ENCODE measurements at places on chromosomes 1 and 21. TPM values are rescaled to one million over a fixed set of nuclear protein-coding genes. Genes with fewer than 3 reads are reported as not detected.

DNA sequence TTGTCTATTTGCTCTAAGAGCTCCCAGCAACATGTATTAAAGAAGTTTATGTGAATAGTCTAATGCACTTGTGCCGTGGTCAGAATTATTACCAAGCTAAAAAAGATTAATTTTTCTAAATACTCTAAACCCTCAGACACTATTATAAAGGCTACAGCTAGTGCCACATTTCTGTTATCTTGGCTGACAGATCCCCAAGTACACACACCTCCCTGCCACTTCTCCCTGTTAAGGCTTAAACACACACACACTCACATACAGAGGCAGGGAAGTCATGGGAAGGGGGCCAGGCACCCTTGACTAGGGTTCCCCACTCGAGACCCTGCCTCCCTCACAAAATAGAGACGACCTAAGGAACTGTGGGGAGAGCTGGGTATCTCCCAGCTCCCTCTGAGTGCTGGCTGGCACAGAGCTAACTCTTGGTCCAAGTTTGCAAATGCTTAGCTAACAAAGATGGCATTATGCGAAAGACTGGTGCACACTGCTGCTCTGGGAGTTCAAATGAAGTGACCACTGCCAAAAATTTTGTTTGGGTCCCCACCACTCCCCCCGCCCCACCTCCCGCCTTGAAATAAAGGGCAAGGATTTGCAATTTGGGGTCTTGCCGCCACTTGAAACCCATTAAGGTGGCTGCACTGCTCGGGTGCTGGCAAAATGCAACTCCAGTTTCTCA is 9.8 kb downstream of the SSBP3 start:
- no peak overlapping the region for H3K4me3 ChIP-seq
- peak overlapping the region; percentile 68 for H3K27ac ChIP-seq
- peaks cover 26% of the 10 kb centered on the region for H3K4me1 ChIP-seq
- H3K27me3 ChIP-seq = no peaks in the 10 kb centered on the region

GRCh38 chr21:41407541-41408460 is 18.2 kb upstream of the MX1 start:
- H3K4me3 ChIP-seq = no peak overlapping the region
- peaks cover 12% of the 10 kb centered on the region for H3K27me3 ChIP-seq
- H3K4me1 ChIP-seq = peaks cover 16% of the 10 kb centered on the region
- no peaks in the 10 kb centered on the region for H3K36me3 ChIP-seq
- DNase-seq = no peak
- no peak overlapping the region for H3K27ac ChIP-seq

DNA sequence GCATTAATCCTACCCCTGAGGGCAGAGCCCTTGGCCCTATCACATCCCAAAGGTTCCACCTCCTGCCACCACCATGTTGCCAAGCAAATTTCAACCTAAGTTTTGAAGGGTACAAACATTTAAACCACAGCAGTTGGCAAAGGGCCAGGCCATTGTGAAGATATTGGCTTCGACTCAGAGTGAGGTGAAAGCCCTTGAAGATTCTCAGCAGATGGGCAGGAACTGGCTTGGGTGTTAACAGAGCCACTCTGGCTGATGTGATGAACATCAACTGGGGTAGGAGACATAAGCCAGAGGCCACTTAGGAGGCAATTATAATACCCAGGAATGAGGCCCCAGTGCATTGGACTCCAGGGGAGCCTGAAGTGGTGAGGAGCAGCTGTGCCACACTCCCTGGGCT is 207.7 kb upstream of the KAZN start:
- no peaks in the 10 kb centered on the region for H3K4me1 ChIP-seq
- H3K4me3 ChIP-seq = no peak overlapping the region
- peaks cover 2% of the 10 kb centered on the region for H3K36me3 ChIP-seq
- peaks cover 20% of the 10 kb centered on the region for H3K27me3 ChIP-seq
- no peak overlapping the region for H3K27ac ChIP-seq
- DNase-seq = no peak

DNA sequence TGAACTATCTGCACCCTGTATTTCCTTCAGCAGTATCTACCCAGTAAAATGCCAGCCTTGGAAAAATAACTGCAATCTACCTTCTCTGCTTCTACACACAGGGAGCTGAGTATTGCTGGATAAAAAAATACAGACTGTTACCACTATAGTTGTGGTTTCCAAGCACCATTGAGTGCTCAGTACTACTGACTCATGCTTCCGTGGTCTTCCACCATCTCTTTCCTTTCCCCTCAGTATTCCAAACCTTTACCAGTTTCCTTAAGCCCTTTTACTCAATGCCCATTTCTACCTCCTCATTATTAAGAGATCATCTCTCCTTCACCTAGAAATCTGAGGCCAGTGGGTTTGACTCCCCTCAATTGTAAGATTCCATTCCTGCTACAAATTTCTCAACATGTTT is 23.8 kb downstream of the GLMN start:
- H3K27me3 ChIP-seq = no peaks in the 10 kb centered on the region
- no peaks in the 10 kb centered on the region for H3K4me1 ChIP-seq
- H3K4me3 ChIP-seq = no peak overlapping the region

DNA sequence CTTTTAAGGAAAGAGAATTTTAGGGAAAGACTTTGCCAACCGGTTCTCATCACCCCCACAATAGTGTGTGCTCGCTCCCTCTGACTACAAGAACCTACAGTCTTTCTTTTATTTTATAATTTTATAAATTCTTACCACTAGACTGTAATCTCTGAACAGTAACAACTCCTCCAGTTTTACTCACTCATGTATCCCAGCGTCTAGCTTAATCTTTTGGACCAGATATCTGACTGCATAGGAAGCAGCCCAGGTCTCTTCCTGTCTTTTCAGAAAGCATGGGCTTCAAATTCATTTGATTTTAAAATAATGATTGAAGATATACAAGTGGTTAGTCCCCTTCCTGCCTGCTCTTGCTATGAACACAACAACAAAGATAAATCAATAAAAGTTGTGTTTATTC is 19.0 kb upstream of the DUSP10 start:
- no peak overlapping the region for H3K4me3 ChIP-seq
- H3K27ac ChIP-seq = no peak overlapping the region
- H3K36me3 ChIP-seq = no peaks in the 10 kb centered on the region
- no peak for DNase-seq

DNA sequence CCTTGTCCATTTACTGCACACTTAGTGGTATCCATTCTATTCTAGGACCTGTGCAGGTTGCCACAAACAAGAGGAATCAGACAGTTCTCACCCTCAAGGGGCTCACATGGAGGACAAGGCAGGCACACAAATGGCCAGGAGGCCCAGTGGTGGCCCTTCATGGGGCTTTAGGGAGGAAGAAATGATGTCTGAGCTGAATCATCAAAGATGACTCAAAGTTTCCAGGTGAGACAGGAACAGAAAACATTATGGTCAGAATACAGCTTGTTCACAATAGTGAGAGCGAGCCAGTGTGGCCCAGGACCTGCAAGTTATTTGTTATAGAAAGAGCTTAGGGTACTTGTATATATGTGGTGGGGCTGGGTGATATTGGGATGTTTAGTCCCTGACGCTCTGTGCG is 26.4 kb downstream of the SHISAL2A start:
- peak overlapping the region; percentile 75 for H3K27ac ChIP-seq
- H3K27me3 ChIP-seq = no peaks in the 10 kb centered on the region
- no peak for DNase-seq

DNA sequence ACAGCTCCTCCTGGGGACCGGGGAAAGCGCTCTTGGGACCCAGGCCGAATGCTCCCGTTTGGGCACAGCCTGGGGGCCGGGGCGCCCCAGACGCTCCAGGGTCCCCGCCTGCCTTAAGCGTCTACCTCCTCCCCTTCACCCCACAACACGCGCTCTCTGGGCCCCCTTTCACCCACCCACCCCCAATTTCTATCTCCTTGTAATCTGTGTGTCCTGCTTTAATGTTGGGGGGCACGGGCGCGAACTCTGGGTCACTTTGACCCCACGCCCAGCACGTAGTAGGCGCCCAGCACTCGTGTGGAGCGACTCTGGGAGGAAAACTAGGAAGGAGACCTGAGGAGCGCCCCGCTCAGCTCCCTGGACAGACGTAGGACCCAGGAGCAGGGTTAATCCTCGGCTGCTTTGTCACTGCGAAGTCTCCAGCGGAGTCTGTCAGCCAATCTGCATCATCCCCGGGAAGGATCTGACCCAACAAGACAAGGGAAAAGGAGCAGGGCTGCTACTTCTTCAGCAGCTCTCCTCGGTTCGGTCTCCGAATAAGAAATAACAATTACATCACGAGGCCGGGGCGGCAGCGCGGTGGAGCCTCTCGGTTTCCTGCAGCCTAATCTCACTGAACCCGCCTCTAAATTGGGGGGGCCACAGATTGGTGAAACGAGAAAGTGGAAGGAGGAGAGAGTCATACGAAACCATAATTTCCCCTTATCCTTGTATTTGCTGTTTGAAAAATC is 757 bp upstream of the NRIP1 start:
- H3K27ac ChIP-seq = peak overlapping the region; percentile 96
- no peaks in the 10 kb centered on the region for H3K27me3 ChIP-seq
- peaks cover 35% of the 10 kb centered on the region for H3K4me1 ChIP-seq
- peak; percentile 60 for DNase-seq

GRCh38 chr1:29164588-29164987 is 17.1 kb downstream of the SRSF4 start:
- no peaks in the 10 kb centered on the region for H3K27me3 ChIP-seq
- DNase-seq = no peak
- peak overlapping the region; percentile 82 for H3K27ac ChIP-seq
- peaks cover 21% of the 10 kb centered on the region for H3K36me3 ChIP-seq

GRCh38 chr1:220922951-220923350 is 43.7 kb downstream of the HLX start:
- peaks cover 82% of the 10 kb centered on the region for H3K27me3 ChIP-seq
- H3K4me3 ChIP-seq = no peak overlapping the region
- no peaks in the 10 kb centered on the region for H3K36me3 ChIP-seq
- no peak overlapping the region for H3K27ac ChIP-seq
- no peaks in the 10 kb centered on the region for H3K4me1 ChIP-seq
- DNase-seq = no peak

GRCh38 chr21:45442276-45442675 is 37.3 kb downstream of the COL18A1 start:
- DNase-seq = no peak
- no peak overlapping the region for H3K4me3 ChIP-seq
- no peak overlapping the region for H3K27ac ChIP-seq

DNA sequence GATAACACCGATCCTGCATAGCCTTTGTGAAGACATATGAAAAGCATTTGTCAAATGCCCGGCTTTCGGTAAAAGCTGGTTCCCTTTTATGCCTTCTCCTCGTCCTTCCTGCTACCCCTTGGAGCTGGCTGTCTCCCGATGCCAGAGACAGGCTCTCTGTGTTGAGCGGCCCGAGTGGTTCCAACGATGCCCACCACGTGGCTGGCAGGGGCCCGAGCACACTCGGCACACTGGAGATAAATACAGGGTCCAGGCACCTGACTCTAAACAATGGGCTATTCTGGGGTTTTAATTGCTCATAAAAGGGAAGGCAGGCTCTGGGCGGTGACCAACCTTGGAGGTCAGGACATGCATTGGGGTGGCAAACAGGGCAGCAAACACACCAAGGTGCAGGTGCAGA is 207.1 kb downstream of the HIVEP3 start:
- no peaks in the 10 kb centered on the region for H3K27me3 ChIP-seq
- no peaks in the 10 kb centered on the region for H3K36me3 ChIP-seq
- H3K27ac ChIP-seq = no peak overlapping the region
- no peak overlapping the region for H3K4me3 ChIP-seq
- no peak for DNase-seq
- peaks cover 31% of the 10 kb centered on the region for H3K4me1 ChIP-seq

- peaks cover 16% of the 10 kb centered on the region for H3K27me3 ChIP-seq
- H3K4me1 ChIP-seq = no peaks in the 10 kb centered on the region
- no peaks in the 10 kb centered on the region for H3K36me3 ChIP-seq
- no peak overlapping the region for H3K4me3 ChIP-seq
Observed at GRCh38 chr21:37862536-37862935, 53.7 kb downstream of the KCNJ6 start.

GRCh38 chr1:112304612-112305011 is 91.4 kb upstream of the CTTNBP2NL start:
- no peak overlapping the region for H3K4me3 ChIP-seq
- no peak for DNase-seq
- H3K4me1 ChIP-seq = peaks cover 15% of the 10 kb centered on the region
- peaks cover 93% of the 10 kb centered on the region for H3K27me3 ChIP-seq
- no peaks in the 10 kb centered on the region for H3K36me3 ChIP-seq
- no peak overlapping the region for H3K27ac ChIP-seq

DNA sequence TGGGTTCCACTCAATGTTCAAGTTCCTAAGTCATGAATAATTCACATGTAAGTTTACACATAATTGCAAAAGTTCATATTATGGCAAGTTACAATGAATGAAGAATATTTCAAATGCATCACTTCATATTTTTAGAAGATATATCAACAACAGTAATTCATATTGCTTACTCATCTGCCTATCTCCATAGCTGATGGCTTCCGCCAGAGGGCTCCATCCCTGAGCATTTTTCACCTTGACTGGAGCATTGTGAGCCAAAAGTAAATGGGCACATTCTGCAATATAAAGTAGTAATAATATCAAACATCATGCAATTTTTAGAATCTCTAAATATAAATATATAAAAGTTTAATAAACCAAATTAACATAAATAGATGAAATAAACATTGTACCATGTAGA is 29.8 kb downstream of the ANKRD13C start:
- H3K4me3 ChIP-seq = no peak overlapping the region
- H3K4me1 ChIP-seq = no peaks in the 10 kb centered on the region
- DNase-seq = no peak
- H3K36me3 ChIP-seq = peaks cover 16% of the 10 kb centered on the region

- no peak overlapping the region for H3K4me3 ChIP-seq
- H3K4me1 ChIP-seq = peaks cover 15% of the 10 kb centered on the region
- H3K27ac ChIP-seq = no peak overlapping the region
- H3K36me3 ChIP-seq = no peaks in the 10 kb centered on the region
- DNase-seq = no peak
Observed at GRCh38 chr1:36486439-36487335, 4.0 kb upstream of the CSF3R start.

DNA sequence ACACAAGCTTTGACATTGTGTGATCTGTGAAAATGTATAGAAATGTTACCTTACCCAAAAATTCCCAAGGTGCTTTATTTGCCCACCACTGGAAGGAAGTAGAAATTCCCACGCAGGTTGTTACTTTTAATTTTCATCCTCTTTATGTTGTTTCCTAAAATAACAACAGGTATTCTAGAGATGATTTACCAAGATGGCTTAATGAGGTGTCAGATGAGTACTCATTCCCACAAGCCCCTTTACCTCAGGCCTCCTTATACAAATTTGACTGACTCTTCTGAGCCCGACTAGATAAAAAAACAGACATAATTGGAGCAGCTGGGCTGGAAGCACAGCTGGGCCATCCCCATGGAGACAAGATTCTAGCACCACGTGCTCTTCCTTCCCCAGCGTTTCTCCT is 114.6 kb downstream of the LIPI start:
- no peaks in the 10 kb centered on the region for H3K27me3 ChIP-seq
- DNase-seq = no peak
- H3K4me1 ChIP-seq = no peaks in the 10 kb centered on the region
- H3K27ac ChIP-seq = no peak overlapping the region
- H3K4me3 ChIP-seq = no peak overlapping the region

Gene TCHH
- total RNA-seq = not detected

Gene SRP9
- 251 TPM for total RNA-seq

Gene GPR3
- 1.7 TPM for total RNA-seq

Gene CELA2B
- total RNA-seq = not detected

Gene OR2L8
- not detected for total RNA-seq

Gene DDX20
- total RNA-seq = 14.2 TPM

Gene OR10J5
- total RNA-seq = not detected

Gene PTGFR
- total RNA-seq = 0.43 TPM

Gene PTGS2
- total RNA-seq = 20.2 TPM

Gene SPRR5
- total RNA-seq = not detected

Gene RNF19B
- 14.6 TPM for total RNA-seq

Gene NMNAT2
- 0.69 TPM for total RNA-seq

Measured in mesothelial cell of epicardium (in vitro differentiated cells).